ENCODE measurements at places on chromosomes 7 and 10.

DNA sequence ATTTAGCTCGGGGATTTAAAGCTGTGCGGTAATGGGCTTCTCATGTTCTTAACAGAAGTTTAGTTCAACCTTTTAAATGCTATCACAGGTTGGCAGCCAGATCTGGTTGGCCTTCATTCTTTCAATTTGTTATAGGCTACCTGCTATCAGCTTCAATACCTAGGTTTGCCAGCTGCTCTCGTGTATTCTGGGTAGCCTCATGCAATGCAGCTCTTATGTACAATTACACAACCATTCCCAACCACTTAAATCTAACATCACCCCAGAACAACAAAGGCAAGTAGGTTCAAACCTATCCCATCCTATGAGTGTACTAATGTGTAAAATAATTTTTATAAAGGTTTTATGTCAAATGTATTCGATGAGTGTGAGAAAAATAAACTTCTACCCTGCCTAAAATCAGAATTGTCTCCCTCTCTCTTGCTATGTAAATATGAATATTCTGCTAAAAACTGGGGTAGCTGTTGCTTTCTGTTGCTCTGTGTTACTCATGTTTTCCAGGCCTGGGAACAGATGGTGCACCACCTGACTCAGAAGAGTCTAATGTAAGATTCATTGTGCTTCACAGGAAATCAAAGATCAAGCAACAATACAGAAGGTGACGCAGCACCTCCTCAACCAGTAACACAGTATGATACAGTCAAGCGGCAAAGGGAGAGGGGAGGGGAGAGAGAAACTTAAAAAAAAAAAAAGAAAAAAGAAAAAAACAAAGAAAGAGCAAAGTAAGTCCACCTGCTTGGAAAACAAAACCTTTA is 188.6 kb downstream of the ETV1 start:
- DNase-seq = no peak

- DNase-seq = peak; percentile 89
These were observed 68.2 kb upstream of the CTNNA3 start for GRCh38 chr10:67764012-67764822.

DNA sequence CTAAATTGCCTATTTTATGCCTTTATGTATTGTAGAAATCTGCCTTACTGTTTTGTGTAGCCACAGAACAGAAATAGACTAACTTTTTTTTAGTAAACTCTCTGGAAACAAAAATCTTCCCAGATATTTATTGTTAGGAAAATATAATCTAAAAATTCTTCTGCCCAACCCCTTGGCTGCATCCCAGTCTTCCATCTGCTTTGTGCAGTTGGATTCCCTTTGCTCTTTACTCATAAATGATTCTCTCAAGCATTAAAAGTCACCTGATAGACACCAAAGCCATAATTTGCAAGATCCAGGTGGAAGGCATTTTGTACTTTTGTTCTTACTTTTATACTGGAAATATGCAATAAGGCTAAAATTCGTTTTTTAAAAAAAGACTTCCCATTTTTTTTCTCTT is 6.1 kb upstream of the CAV2 start:
- DNase-seq = no peak

DNA sequence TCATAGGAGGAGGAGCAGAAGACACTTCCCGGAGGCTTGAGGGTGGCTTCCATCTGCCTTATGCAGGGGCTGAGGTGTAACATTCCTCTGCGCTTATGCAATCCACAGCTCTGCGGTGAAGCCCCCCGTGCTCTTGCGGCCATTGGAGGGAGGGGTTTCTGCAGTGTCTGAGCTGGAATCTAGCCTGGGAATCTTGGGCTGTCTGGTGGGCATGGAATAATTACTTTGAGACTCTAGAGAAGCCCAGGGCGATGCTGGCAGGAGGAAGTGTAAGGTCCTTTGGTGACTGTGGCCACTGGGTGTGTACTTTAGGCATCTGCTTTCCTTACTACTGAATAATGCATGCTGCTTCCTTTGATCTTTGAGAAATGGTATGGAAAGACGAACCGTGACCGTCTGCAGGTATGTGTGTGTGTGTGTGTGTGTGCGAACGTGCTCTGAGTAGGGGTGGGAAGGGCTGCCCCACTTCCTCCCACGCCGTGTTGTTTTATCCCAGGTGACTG is 181.0 kb downstream of the PRPF18 start:
- DNase-seq = no peak

- DNase-seq = peak; percentile 60
These were observed at the start of gene KCNH2 for GRCh38 chr7:150978126-150978789. TSS of gene KCNH2 (minus strand) at chr7:150978321. CDS start at chr7:150977913, 408 bp downstream.

- DNase-seq = no peak
These were observed 13.5 kb upstream of the CACUL1 start for GRCh38 chr10:118768041-118768919.

GRCh38 chr7:156305351-156305750 is 335.2 kb upstream of the RNF32 start:
- no peak for DNase-seq

GRCh38 chr10:98832738-98833137 is 386.0 kb upstream of the HPS1 start:
- no peak for DNase-seq

GRCh38 chr7:70432567-70433001 is 699.4 kb upstream of the GALNT17 start:
- no peak for DNase-seq

- no peak for DNase-seq
These were observed 203.1 kb downstream of the CDC14C start for GRCh38 chr7:49127359-49127913.

DNA sequence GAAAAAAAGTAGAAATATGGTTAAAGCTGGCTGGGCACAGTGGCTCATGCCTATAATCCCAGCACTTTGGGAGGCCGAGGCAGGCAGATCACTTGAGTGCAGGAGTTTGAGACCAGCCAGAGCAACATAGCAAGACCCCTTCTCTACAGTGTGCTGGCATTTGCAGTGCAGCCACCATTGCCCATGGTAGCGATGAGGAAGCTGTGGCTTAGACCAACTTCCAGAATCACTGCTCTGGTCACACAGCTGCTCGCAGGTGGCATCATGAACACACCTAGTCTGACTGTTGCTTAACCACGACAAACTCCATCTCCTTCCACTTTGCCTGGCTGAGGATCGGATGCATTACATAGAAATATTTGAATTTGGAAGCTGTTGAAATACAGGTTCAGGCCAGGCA is 137.1 kb downstream of the CUX1 start:
- DNase-seq = no peak

- no peak for DNase-seq
These were observed 195.8 kb upstream of the NEBL start for GRCh38 chr10:21092683-21093524.

GRCh38 chr7:116834815-116835504 is 27.4 kb upstream of the CAPZA2 start:
- no peak for DNase-seq

DNA sequence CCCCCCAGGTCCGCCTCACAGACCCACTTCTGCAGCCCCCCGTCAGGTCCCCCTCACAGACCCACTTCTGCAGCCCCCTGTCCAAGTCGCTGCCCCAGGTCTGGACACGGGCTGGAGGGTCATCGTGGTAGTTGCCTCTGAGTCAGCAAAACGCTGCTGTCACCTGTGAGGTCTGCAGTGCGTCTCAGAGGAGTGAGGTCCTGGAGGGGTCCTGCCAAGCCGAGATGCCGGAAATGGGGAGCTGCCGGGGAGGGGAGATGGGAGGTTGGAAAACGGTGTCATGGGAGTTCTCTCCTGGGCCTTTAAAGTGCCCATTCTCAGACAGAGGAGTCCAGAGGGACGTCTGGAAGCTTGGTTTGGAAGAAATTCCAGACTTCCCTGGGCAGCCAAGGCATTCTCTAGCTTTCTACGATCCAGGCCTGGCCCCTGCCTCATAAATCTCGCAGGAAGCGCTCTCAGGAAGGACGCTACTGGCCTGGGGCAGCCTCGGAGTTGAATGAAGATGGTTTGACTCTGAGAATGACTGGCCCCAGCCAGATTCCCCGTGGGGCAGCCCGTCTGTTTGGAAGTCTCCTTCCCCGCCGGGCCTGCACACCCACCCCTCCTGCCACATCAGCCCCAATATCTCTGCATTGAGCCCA is 38.7 kb downstream of the CALML3 start:
- no peak for DNase-seq

- DNase-seq = no peak
These were observed 12.8 kb upstream of the RGS10 start for GRCh38 chr10:119555178-119555784.

- DNase-seq = no peak
These were observed 5.9 kb downstream of the PPP1R17 start for GRCh38 chr7:31692871-31693270.

DNA sequence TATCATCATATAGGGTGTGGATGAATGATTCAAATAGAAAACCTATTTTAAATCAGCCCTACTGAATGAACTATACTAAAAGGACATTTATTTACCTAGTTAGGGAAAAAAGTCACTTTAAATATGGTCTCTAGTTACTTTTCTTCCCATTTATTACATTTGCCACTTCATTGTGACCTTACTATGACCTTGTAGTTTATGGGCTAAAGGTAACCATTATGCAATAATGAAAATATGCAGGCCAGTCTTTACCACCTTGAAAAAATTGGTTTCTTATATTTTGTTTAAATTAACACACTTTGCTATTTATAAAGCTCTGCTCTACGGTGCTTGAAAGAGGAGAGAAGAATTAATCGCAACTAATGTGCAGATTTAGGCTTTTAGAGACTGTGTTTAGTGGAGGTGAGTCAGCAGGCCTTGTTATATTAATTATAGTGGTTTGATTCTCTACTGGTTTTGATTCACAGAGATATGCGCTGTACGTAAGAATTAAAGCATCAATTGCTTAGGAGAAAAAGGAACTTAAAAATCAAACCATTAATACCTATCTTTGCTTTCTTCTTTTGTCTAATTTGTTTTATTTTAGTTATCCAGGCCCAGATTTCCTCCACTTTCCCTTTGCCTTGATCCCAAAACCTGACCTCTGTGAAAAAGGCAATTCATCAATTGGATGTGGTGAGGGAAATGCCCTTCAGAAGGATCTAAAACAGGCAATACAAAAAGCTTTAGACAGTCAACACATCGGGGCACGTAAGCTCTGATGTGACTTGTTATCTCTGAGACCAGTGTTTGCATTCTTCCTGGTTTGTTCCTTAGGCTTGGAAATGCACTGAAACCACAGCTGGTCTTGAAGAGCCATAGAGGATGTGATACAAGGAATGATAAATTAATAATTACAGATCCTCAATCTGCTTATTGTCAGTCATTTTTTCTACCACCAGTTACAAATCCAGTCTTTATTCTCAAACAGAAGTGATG is 141.2 kb upstream of the HDAC9 start:
- DNase-seq = no peak

DNA sequence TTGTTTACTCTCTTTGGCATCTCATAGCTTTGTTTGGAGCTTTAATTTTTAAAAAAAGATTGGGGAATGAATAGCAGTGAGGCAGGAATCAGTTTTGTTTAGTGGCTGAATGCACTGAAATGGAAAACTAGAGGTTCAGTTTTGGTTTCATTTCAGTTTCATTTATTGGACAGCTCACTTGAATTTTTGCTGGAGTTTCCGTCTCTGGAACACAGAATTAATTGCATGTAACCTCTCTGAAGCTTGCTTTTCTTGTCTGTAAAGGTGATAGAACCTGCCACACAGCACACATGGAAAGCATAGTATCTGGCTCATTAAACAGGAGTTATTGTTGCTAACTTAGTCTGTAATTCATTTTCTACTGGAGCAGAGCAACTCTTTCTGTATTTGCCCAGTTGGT is 7.1 kb downstream of the GRM8 start:
- no peak for DNase-seq

- DNase-seq = no peak
These were observed 101.8 kb downstream of the ST8SIA6 start for GRCh38 chr10:17352583-17352982.

GRCh38 chr10:1043532-1043995 is 5.4 kb downstream of the IDI1 start:
- DNase-seq = no peak

DNA sequence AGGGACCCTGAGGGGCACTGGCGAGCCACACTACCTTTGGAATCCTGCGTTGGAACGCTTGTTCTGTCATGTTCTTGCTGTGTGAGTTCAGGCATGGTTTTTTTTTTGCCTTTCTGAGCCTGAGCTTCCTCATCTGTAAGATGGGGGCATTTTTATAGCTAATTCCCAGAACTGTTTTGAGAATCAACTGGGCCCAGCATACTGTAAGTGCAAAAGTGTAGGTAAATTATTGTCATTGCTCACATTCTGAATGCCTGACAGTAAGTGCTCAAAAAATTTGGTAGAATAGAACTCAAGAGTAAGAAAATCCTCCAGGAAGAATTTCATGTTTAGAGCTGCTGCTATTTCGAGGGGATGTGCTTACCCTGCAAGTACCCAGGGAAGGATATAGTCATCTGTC is 22.2 kb downstream of the SLC25A28 start:
- no peak for DNase-seq

- DNase-seq = no peak
These were observed 83.0 kb upstream of the DNAJB6 start for GRCh38 chr7:157253850-157254249.

- no peak for DNase-seq
These were observed 118.2 kb downstream of the CUX1 start for GRCh38 chr7:101935521-101936141.

DNA sequence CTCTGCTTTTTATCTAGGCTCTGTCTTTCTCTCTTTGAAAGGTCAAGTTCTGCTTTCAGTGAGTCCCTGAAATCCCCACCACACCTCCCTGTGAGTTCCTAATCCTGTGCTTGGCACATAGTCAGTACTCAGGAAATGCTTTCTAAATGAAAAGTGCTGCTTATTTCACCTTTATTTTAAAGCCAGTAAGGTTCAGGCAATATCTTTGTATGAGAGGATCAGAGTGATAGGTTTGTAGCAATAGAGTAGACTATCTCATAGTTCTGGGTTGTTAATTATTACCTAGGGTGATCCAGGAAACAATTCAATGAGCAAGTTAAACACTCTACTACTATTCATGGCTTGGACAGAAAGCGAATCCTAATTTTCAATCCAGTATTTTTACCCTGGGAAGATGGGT is 7.4 kb upstream of the LAMB1 start:
- DNase-seq = no peak

DNA sequence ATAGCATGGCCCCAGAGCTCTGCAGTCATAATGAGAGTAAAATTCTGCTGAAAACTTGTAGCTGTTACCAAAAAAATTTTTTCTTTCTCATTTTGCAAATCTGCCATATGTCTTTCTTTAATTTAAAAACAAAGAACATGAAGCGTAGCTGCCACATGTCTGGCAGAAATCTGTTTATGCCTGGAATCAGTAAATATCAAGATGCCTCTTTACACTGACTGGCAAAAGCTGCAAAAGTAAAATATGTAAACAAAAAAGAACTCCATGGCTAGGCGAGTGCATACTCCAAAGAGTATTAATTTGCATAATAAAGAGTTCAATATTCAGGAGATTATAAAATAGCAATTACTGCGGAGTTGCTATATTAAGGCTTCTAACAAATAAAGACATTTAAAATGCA is 130.9 kb upstream of the SP8 start:
- DNase-seq = no peak

- no peak for DNase-seq
These were observed 83.4 kb downstream of the AGMO start for GRCh38 chr7:15478401-15478800.

- no peak for DNase-seq
These were observed 100.0 kb downstream of the INPP5A start for GRCh38 chr10:132637477-132638129.

- DNase-seq = no peak
These were observed 109.8 kb downstream of the RAB11FIP2 start for GRCh38 chr10:117936976-117937375.

Measured in nucleus accumbens (tissue), 56 donors.